Activated naive CD4-positive, alpha-beta T cell treated with Interleukin-2 at 50 U/mL for 16 hours (primary cell): ENCODE measurements at places on chromosomes 16 and 17.

GRCh38 chr16:88799569-88800276, 3.9 kb upstream of the CDT1 start:
- DNase-seq: no peak

DNA sequence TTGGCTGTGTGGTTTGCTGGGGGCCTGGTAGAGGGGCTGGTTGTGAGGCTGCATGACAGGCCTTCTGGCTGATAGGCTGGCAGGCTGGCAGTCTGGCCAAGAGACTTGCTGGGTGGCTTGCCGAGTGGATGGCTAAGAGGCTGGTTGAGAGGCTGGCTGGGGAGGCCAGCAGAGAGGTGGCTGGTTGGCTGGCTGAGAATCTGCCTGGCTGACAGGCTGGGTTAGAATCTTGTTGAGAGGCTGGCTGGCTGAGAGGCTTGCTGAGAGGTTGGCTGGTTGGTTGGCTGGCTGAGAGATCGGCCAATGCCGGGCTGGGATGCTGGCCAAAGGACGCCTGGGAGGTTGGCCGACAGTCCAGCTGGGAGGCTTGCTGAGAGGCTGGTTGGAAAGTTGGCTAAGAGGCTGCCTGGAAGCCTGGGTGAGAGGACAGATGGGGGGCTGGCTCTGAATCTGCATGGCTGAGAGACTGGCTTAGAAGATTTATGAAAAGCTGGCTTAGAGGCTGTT, 35.9 kb upstream of the ACSM2B start:
- no peak for DNase-seq

DNA sequence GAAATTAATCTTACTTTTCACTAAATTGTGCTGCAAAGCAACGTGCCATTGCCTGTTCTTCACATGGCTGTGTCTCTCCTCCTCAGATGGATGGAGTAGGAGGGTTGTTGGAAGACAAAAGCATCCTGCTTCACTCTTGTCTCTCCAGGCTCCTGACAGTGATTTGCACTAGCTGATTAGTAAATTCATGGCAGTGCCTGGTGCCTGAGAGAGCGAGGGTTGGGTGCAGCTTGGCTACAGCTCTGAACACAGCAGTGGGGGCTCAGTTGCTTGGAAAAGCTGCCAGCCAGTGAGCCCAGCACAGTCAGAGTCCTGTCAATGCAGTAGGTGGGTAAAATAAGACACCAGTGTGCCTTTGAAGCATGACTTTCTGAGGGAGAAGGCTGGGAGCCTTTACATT, 37.4 kb downstream of the CDH13 start:
- DNase-seq: no peak

DNA sequence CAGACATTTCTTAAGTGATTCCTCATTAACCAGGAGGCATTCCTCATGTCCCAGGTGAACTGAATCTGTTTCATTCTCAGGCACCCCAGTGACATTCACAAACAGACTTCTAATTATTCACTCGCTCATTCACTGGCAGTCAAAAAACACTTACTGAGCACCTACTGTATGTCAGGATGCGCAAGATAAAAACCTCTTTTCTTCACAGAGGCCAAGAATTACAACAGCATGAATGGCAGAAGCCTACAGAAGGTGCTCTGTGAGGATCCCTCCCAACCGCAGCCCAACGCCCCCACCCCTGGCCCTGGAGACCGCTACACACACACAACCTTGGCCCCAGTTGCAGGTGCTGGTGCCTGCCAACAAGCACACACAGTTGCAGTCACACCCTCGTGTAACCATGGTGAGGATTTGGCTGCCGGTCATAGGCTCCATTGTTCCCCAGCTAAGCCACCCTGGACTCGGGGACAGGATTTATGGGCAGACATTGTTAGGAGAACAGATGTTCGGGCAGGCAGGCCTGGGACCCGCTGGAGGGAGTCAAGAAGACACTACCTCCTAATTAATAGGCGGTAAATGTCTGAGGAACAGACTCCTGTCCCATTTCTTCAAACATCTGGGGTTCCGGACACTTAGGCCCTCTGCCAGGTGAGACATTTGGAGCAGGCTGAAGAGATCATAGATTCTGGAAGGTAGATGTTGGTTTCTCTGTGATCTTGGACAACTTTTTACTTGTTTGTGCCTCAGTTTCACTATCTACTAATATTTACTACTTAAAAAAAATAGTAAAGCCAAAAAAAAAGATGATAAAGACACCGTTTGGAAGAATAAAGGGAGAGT, 43.2 kb downstream of the CUEDC1 start:
- no peak for DNase-seq

- no peak for DNase-seq
These were observed 50.3 kb upstream of the BRD7 start for GRCh38 chr16:50419116-50419515.

DNA sequence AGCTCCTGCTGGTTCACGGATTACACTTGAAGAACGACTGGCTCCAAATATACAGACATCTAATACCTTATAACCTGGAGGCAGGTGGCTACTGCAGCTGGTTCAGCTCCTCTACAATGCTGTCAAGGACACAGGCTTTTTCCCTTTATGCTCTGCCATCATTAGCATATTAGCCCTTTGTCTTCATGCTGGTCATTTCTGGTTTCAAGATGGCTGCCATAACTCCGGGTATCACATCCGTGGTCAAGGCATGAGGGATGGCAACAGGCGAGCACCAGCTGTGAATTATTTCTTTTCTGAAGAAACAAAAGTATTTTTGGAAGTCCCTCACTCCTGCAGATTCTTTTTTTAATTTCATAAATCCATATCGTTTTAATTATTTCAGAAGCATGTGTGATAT, 124.3 kb upstream of the MED13 start:
- no peak for DNase-seq
